ENCODE measurements at places on chromosomes 4 and X.

DNA sequence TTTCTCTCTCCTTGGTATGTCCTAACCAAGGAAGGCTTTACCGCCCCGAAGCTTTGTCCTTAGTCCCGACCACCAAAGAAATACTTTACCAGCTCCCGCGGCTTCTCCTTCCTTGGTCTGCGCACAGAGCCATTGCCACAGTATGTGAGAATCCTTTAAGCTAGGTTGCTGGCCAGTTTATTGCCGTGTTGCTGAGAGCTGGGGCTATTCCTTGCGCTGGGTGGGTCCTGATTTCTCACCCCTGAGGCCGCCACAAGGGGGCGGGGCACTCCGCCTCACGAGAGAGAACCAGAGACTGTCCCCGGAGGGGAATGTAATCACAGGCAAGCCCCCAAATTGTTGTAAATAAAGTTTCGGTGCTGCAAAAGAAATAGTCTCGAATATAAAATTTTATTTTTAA, 331.0 kb upstream of the PCDH10 start:
- no peaks in the 10 kb centered on the region for H3K27me3 ChIP-seq
- no peak overlapping the region for H3K27ac ChIP-seq
- no peak overlapping the region for H3K4me3 ChIP-seq
- no peak for DNase-seq

GRCh38 chrX:67545893-67546495, 2.2 kb downstream of the AR start:
- H3K27ac ChIP-seq: no peak overlapping the region
- no peaks in the 10 kb centered on the region for H3K36me3 ChIP-seq
- no peaks in the 10 kb centered on the region for H3K4me1 ChIP-seq
- H3K4me3 ChIP-seq: no peak overlapping the region

DNA sequence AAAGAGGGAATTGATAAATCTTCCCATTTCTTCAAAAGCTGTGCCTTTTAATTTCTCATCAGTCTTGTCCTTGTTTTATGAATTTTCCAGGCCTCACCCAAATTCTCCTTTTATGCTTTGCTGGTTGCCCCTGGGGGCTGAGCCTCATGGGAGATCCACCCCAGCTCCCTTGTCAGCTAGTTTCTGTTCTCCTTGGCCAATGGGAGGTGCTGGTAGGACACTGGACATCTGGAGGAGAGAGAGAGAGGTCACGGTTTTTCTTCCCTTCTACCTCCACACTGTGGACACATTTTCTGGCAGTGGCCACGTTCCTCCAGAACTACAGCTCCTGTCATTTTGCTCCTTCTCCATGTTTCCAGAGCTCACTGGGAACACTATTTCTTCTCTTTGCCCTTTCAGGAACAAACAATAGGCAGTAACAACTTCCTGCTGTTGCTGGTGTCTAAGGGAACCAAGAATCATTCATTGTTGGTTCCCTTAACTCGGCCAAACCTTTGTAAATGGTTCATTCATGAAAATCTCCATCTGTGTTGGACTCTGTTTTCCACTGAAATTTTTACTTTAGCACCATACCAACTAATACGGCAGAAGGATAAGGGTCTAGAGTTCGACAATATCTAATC, 334.5 kb downstream of the GPAT3 start:
- no peaks in the 10 kb centered on the region for H3K27me3 ChIP-seq
- H3K4me3 ChIP-seq: no peak overlapping the region
- no peaks in the 10 kb centered on the region for H3K36me3 ChIP-seq
- H3K27ac ChIP-seq: no peak overlapping the region
- DNase-seq: no peak

GRCh38 chrX:152900937-152901445, 3.1 kb downstream of the ZNF185 start:
- no peaks in the 10 kb centered on the region for H3K36me3 ChIP-seq
- H3K27me3 ChIP-seq: no peaks in the 10 kb centered on the region
- no peaks in the 10 kb centered on the region for H3K4me1 ChIP-seq
- no peak overlapping the region for H3K4me3 ChIP-seq

GRCh38 chrX:9534686-9535085, 69.8 kb downstream of the TBL1X start:
- H3K36me3 ChIP-seq: no peaks in the 10 kb centered on the region
- H3K4me3 ChIP-seq: no peak overlapping the region
- no peaks in the 10 kb centered on the region for H3K27me3 ChIP-seq
- peaks cover 10% of the 10 kb centered on the region for H3K4me1 ChIP-seq
- H3K27ac ChIP-seq: no peak overlapping the region

DNA sequence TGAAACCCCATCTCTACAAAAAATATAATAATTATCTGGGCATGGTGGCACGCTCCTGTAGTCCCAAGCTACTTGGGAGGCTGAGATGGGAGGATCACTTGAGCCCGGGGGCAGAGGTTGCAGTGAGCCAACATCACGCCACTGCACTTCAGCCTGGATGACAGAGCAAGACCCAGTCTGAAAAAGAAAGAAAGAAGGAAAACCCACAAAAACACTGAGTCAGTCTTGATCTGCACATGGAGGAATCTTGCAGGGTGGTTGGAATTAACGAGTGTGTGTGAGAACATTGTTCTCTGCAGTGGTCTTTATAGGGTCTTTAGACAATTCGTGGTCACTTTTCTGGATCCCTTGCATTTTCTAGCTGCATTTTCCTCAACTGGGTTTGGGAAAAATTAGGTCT, 23.2 kb downstream of the ADD1 start:
- no peak overlapping the region for H3K4me3 ChIP-seq
- H3K36me3 ChIP-seq: no peaks in the 10 kb centered on the region
- H3K4me1 ChIP-seq: no peaks in the 10 kb centered on the region
- DNase-seq: no peak
- no peak overlapping the region for H3K27ac ChIP-seq

DNA sequence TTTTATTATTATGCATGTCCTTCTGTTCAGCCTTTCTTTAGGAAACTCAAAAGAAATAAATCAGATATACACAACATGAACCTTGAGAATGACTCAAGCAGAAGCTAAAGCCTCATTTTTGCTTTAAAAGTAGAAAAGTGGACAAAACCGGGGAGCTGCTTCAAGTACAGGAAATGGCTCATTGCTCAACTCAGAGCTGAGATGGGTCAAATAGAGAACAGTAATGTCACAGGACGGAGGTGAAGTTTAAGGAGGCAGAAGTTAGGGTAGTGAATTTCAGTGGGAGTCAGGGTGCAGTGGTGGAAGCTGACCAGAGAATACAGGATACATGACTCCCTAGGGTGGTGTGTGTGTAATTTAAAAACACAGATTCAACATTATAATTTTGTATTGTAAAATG, 22.2 kb downstream of the PHKA2 start:
- no peak for DNase-seq
- no peaks in the 10 kb centered on the region for H3K27me3 ChIP-seq
- no peak overlapping the region for H3K27ac ChIP-seq
- no peaks in the 10 kb centered on the region for H3K36me3 ChIP-seq
- no peaks in the 10 kb centered on the region for H3K4me1 ChIP-seq

DNA sequence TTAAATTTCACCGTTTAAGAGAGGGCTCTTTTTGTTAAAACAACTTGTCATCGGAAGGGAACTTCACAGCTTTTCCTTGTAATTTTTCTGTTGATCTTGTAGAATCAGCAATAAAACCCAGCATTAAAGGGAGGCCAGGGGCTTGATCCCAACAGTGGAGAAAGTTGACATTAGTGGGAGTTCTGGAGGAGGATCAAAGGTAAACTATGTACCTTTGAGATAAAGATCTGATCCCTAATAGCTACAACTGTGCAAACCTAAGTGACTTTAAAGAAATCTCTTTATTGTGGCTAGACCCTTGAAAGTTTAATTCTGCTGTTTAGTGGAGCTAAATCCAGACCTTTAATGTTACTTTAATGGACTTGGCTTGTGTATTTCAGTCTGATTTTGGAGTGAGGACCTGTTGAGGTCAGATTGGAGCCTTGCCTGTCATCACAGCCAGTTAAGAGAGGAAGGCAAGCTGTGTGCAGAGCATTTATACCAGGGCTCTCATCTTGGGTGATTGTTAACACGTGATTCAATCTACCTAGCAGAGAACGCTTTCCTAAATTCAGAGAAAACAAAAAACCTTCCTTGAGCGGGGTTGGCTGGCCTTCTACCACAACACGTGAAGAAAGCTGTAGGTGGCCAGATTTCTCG, 1.7 kb downstream of the DOCK11 start:
- DNase-seq: no peak
- peak overlapping the region; percentile 90 for H3K4me3 ChIP-seq
- H3K27me3 ChIP-seq: no peaks in the 10 kb centered on the region
- H3K27ac ChIP-seq: peak overlapping the region; percentile 85
- peaks cover 33% of the 10 kb centered on the region for H3K4me1 ChIP-seq

DNA sequence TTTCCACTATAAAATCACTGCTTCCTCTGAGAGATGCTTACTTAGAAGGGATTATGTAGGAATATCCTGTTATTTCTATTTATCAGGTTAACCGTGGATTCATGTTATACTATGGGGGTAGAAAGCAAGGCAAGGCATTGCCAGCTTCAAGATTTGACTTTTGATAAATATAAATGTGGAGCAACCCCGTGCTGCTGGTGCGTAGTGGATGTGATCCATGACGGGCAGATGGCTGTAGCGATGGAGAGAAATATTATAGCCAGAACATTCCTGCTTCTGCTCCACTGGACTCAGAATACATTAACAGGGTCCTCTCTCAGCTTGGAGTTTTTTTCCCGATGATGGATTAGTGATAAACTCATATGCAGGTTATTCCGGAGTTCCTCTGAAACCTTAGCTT, 157.6 kb downstream of the TENM3 start:
- no peaks in the 10 kb centered on the region for H3K36me3 ChIP-seq
- no peak for DNase-seq
- no peaks in the 10 kb centered on the region for H3K4me1 ChIP-seq
- H3K27ac ChIP-seq: no peak overlapping the region
- no peaks in the 10 kb centered on the region for H3K27me3 ChIP-seq
- H3K4me3 ChIP-seq: no peak overlapping the region

DNA sequence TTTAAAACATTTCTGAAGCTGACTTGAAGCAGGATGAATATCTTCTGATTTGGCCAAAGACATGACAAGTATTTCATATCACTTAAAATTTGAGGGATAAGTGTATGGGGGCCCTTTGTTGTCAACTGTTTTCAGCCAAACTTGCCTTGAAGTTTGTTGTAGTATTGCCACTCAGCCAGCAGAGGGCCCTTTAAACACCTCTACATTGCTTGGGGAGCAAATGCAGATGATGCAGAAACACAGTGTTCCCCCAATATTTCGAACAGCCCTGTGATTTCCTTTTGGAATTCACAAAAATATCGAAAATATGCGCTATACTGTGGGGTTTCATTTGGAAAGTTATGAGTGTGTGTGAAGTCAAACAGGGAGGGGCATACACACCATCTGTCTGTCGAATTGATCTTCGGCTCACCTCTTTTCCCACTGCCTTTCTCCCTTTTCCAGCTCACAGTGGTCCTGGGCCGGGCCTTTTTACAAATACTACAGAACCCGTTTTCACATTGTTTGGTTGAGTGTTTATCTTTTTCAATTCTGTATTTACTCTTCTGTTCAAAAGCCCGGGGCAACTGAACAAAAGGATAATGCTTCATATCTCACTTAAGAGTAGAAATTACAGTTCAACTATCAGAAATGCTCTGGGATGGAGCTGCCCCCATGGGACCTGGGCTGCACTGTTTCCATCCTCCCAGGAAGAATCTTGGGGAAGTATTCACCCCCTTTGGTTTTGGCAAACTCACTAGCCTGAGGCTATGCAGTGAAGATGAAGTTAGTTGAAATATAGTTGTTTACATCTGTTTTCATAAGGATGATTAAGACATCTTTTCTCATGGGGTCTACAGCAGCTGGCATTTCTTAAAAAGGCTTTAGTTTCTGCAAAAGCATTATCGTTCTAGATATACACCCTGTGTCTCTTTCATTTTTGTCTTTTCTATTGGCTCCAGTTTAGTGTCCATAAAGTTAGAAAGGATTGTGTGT, 137.6 kb downstream of the EGF start:
- peak; percentile 67 for DNase-seq
- no peaks in the 10 kb centered on the region for H3K4me1 ChIP-seq
- no peak overlapping the region for H3K4me3 ChIP-seq
- peaks cover 27% of the 10 kb centered on the region for H3K36me3 ChIP-seq
- no peak overlapping the region for H3K27ac ChIP-seq

DNA sequence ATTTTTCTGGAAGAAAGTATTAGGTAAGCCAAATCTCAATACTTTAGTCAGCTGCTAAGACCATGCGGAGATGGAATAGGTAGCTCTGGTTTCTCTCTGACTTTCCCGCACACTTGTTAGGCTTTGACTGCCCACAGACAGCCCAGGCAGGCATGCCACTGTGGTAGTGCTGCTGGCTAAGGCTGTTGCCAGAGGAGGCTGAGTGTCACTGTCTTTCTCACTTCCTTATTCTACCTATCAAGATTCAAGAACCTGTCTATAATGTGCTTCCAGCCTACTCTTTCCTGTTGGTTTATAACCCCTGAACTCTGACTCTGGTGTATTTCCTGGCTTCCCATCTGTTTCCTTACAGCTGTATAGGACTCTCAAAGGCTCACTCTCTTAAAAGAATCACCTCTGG, 81.8 kb upstream of the TRPC5 start:
- H3K36me3 ChIP-seq: no peaks in the 10 kb centered on the region
- H3K4me3 ChIP-seq: no peak overlapping the region
- H3K27me3 ChIP-seq: no peaks in the 10 kb centered on the region
- no peak for DNase-seq

- no peak for DNase-seq
- H3K4me3 ChIP-seq: no peak overlapping the region
- H3K27me3 ChIP-seq: no peaks in the 10 kb centered on the region
- H3K36me3 ChIP-seq: peaks cover 37% of the 10 kb centered on the region
- no peak overlapping the region for H3K27ac ChIP-seq
Measured at GRCh38 chr4:128271551-128271950, 16.1 kb downstream of the PGRMC2 start.

- no peak overlapping the region for H3K4me3 ChIP-seq
- H3K36me3 ChIP-seq: no peaks in the 10 kb centered on the region
- no peaks in the 10 kb centered on the region for H3K4me1 ChIP-seq
- no peak for DNase-seq
- H3K27me3 ChIP-seq: no peaks in the 10 kb centered on the region
Measured at GRCh38 chr4:182604161-182604622, 313.0 kb downstream of the DCTD start.

DNA sequence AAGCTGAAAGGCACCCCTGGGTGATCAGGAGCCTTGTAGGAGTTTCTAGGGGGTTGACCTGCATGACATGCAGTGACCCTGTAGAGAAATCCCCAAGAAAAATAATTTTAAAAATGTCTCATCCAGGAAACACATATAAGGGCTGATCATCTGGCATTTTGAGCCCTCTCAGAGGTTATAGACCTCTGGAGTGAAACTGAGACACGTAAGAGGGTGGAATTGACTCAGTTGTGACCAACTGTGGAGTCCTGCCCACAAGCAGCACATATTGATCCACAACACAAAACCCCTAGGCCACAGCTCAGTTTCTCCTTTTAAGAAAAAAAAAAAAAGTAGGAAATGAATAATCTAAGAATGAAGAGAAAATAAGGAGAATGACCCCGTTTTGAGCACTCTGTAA, 32.5 kb upstream of the MTMR8 start:
- H3K27ac ChIP-seq: no peak overlapping the region
- no peaks in the 10 kb centered on the region for H3K4me1 ChIP-seq
- no peaks in the 10 kb centered on the region for H3K27me3 ChIP-seq
- H3K36me3 ChIP-seq: no peaks in the 10 kb centered on the region

GRCh38 chrX:71945237-71945805, 34.7 kb downstream of the NHSL2 start:
- H3K27ac ChIP-seq: no peak overlapping the region
